Stimulated activated CD4-positive, alpha-beta T cell treated with anti-CD3 and anti-CD28 coated beads, Interleukin-4, amount 100 ng/mL, for 4 hours (primary cell): ENCODE measurements at places on chromosomes 1 and 21.

- DNase-seq = peak; percentile 22
Measured at GRCh38 chr1:214331827-214332423, 51.0 kb downstream of the SMYD2 start.

GRCh38 chr1:147821883-147822282, 61.5 kb upstream of the GJA5 start:
- no peak for DNase-seq

DNA sequence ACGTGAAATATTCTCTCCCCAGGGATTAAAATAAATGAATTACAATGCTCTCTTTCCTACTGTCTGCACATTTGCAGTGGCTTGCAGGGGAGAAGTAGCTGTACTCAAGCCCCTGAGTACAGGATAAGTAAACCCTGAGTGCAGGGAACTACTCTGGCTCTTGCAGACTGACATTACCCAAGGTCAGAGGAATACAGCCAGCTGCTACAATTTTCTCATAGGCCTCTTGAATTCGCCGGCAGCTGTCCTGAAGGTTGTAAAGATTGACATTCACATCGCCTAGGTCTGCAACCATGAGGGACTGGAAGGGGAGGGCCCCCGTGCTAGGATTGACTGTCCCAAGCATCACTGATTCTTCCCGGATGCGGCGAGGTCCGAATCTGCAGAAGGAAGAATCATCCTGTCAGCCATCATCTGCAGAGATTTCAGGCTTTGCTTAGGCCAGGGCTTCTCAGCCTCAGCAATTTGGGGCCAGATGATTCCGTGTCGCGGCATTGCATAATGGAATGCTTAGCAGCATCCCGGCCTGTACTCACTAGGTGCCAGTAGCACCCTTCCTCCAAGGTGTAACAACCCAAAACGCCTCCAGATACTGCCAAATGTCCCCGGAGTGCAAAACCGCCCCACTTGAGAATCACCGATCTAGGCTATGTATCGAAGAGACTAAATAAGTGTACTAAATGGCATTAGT, 1.7 kb downstream of the AGMAT start:
- no peak for DNase-seq

- DNase-seq = no peak
Measured at GRCh38 chr1:63824451-63824850, 50.6 kb downstream of the ROR1 start.

DNA sequence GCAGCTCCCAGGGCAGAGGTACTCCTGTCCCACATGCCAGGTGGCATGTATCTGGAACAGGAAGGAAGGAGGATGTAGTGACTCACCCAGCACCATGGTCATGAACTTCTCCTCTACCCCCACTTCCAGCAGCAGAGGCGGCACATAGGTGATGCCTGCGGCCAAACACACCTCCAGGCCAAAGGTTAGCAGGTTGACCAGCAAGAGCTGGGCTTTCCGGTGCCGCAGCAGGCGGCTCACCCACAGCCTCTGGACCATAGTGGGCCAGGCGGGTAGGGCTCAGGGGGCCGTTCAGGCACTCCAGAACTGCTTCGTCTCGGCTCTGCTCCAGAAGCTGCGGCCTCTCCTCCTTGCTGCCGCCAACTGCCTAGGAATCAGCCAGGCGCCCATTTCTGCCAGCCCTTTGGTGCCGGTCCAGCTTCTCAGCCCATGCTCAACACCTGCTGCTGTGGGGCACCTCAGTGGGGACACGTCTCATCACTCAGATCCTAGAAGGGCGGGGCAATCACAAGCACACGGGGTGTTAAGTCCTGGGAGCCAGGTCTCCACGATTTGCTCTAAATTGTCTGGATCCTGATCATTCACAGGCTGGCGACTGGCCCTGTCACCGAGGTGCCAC, 15.8 kb downstream of the SLC45A3 start:
- DNase-seq = no peak

GRCh38 chr1:222786121-222786520, 28.7 kb upstream of the DISP1 start:
- DNase-seq = no peak

DNA sequence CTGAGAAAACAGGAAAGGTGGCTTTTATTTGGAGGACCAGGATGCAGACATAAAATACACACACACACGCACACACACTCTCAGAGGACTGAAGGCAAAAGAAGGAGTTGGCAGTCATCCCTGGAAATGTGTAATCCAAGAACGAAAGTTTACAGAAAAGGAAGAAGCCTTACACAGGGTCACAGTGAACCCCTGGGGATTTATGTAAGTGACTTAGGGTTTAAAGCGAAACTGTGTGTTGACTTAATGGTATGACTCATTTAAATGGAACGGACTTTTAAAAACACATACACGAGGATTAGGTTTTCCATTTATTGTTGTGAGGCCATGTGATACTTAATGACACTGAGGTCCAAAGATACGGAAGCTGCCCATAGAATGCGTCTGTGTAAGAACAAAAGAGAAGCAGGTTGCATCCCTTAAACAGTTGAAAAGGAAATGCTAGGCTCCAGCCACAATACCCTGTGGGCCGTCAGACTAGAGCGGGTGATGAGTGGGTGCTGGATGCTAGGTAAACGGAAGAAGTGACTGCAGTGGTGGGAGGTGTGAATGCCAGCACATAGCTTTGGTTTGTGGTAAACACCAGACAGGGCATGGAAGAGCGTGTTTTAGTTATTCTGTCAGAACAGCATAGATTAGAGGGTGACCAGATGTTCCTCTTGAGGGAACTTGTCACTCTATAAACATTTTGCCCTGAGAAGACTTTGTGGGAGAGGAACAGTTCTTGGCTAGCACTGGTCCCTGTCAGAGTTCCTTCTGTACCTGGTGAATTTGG, 21.6 kb upstream of the BCL10 start:
- DNase-seq = peak; percentile 81

- no peak for DNase-seq
Measured at GRCh38 chr21:16797966-16798365, 714.9 kb upstream of the CXADR start.

GRCh38 chr1:243286409-243287122, 30.7 kb downstream of the SDCCAG8 start:
- no peak for DNase-seq

DNA sequence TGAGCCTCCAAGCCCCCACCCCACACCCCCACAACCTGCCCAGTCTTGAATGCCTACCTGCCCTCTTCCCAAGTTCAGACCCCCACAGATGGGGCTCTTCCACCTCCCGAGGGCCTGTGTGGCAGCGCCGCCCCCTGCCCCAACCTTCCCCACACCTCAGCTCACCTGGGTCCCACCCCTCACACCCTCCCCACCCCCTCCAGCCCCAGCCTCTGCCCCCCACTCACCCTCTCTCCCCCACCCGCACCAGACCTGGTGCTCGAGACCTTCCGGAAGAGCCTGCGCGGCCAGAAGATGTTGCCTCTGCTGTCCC, 9.2 kb downstream of the TNFRSF18 start:
- DNase-seq = no peak

DNA sequence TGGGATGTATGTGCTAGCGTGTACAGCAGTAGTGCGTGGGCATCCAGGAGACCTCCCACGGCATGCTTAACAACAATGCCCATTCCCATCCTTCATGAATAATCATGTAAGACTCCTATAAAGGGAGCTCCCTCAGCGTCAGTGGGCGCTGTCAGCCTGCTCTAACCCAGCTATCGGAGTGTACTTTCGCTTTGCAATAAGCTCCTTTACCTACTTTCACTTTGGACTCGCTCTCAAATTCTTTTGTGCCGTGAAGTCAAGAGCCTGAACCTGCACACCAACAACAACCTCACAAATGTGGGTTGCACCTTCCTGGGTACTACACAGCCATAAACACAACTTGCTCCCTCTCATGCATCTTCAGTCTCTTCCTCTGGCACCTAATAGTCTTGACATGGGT, 114.8 kb upstream of the PAXBP1 start:
- peak; percentile 7 for DNase-seq

DNA sequence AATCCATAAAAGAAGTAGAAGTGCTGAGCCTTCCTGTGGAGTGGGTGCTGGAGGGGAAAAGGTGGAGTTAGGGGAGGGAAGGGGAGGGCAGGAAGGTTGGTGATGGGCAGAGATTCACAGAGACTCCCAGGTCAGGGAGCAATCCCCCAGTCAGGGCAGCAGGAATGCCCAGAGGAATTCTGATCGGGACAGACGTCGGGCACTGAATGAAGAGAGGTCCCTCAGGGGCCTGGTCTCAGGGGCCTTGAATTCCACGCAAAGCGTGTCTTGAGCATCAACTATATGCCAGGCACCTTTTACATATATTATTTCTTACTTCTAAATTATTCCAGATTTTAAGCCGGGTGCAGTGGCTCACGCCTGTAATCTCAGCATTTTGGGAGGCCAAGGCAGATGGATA, 7.2 kb upstream of the PADI1 start:
- no peak for DNase-seq

DNA sequence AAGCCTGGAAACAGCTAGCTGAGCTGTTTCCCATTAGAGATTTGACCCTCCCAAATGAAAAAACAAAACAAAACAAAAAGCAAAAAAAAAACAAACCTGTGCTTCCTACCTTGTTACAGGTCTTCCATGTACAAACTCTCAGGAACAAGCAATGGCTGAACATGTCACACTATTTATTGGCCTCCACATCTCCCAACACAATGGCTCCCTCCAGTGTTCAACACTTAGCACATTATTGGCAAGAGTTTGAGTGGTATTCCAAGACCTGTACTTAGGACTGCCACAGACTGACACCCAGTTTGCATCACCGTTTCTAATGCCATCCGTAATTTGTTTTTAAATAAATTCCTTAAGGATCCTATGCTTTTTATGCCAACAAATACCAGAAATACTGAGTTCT, 195.0 kb upstream of the OLFM3 start:
- DNase-seq = no peak

GRCh38 chr1:33971018-33971710, 107.3 kb downstream of the HMGB4 start:
- DNase-seq = no peak

GRCh38 chr1:196355206-196355786, 252.9 kb downstream of the KCNT2 start:
- DNase-seq = no peak

- no peak for DNase-seq
Measured at GRCh38 chr1:154492115-154492514, 9.9 kb upstream of the TDRD10 start.

GRCh38 chr1:66489151-66489550, 44.8 kb upstream of the SGIP1 start:
- no peak for DNase-seq

- no peak for DNase-seq
Measured at GRCh38 chr1:229819091-229819490, 193.0 kb downstream of the URB2 start.

DNA sequence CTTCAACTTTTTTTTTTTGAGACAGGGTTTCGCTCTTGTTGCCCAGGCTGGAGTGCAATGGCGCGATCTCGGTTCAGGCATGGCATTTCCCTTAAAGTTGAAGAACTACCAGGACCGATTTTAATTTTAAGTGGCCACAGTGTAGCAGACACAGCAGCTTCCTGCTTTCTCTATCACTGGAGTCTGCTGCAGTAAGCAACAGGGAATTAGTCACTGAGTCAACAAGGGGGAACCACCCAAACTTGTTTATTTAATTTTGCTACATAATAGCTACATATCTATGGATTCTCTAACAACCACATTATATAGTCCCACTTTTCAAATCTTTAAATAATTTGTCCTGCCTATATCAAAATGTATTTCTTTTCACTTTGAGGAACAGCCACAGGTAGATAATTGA, 12.5 kb upstream of the TNNI3K start:
- DNase-seq = no peak

- DNase-seq = no peak
Measured at GRCh38 chr1:204915861-204916495, 45.3 kb downstream of the NFASC start.

DNA sequence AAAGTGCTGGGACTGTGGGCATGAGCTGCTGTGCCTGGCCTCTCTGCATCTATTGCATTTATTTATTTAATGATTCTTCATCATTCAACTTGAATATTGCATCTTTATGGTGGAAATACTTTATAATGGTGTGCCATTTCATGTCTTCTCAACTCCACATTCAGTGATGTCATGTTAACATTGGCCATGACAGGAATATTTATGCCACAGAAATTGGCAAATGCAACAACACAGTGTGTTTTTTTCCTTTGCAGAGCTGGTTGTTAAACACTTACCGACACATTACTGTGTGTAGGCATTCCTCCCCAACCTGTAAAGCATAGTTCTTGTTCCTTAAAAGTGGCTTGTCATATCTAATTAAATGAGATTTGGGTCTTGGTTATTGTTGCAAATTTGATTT, 57.4 kb upstream of the WDR26 start:
- no peak for DNase-seq

DNA sequence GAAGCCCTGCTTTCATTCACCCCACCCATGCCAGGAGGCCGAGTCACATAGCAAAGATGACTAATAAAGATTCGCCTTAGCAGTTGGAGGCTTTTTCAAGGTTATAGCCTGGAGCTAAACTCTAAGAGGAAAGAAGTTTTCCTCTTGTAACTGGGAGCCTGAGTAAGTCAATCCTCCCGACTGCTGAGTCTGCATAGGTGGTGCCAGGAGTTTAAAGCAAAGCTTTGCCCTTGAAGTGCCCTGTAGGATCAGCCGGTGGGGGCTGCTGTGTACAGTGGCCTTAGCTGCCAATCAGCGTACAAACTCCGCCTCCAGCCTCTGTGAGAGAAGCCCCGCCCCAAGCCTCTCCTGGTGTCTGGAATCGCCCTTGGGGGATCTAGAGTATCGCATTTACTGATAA, 147.5 kb upstream of the SPATA6 start:
- DNase-seq = no peak

- no peak for DNase-seq
Measured at GRCh38 chr1:115524236-115524635, 117.5 kb upstream of the VANGL1 start.

DNA sequence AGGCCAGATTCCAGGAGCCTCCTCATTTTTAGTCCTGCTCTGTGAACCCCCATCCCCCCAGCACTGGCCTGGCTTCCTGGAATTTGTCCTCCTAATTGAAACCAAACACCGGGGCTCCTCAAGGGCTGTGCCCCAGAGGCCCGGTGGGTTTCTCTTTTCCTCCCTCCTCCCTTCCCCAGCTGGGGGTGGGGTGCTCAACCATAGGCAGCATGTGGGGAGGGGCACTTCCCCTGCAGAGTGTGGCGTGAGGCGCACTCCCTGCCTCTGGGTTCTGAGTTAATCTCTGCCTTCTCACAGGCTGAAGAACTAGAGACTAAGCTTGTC, 67.5 kb upstream of the ACOT11 start:
- DNase-seq = no peak

DNA sequence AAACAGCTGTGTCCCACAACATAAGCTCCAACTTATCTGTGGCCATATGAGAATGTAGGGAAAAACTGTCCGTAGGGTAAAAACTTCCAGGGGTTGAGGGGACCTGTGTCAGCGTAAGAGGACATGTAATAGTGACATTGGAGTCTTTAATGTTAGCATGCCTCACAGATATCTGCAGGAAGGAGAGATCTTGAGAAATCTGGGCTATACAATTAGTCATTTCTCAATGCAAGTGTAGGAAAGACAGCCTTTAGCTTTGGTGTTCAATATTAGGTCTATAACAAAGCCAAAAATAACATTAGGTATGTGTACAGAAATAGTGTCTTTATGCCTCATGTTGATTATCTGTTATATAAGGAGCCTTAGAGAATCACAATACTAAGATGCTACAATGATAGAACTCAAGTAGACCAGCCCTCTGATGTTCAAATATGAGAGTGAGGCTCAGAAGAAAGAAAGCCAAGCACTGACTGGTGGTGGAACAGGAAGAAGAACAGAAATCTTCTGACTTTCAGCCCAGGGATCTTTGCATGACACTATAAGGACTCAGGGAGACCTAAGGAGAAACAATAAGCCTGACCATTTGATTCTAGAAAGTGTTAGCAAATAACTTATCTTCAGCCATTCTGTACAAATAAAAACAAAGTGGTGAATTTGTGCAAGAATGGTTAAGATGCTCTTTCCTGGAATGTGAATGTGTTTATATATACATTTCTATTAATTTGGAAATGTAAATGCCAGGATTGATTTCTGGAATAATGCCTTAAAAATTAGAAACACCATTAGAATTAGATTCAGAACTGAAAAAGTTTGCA, 152.6 kb downstream of the ZC3H11B start:
- DNase-seq = no peak
